ENCODE measurements at places on chromosomes 6 and 20.

GRCh38 chr6:51608932-51609331, 478.5 kb downstream of the PKHD1 start:
- no peak for DNase-seq

- DNase-seq = no peak
Observed at GRCh38 chr20:37980383-37980782, 52.9 kb downstream of the TTI1 start.

- no peak for DNase-seq
Observed at GRCh38 chr20:25274891-25275812, 27.3 kb downstream of the PYGB start.

DNA sequence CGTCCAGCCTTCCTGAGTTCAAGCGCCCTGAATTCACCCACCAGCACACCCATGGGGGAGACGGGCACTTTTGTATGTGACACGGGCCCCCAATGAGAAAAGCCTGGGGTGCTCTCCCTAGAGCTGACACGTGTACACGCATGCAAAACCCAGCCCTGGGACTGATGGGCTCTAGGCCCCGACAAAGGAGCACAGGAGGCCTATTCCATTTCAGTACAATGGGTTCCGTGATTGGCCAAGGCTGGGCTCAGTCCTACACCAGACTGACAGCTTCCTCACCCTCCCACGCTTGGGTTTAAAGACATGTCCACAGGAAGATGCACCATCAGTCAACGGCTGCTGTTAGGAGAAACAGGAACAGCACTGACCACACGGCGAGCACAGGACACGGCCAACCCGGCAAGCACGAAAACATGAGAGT, 8.8 kb downstream of the ZBTB46 start:
- DNase-seq = no peak

DNA sequence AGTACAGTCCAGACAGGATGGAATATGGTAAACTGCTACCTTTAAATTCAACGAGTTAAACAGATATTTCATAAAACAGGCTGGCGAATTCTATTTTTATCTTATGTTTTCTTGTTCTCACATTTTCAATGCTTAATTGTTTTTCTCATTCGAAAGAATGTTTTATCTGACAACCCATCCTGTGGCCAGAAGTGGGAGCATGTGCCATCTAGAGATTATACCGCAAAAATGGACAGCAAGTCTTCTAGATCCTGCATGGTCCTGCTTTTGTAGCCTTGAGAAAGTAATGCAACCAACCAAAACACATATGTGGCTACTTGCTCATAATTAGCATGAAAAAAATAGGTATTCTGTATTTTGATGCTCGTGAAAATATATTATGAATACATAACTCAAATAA, 30.7 kb downstream of the TUBB2B start:
- no peak for DNase-seq

DNA sequence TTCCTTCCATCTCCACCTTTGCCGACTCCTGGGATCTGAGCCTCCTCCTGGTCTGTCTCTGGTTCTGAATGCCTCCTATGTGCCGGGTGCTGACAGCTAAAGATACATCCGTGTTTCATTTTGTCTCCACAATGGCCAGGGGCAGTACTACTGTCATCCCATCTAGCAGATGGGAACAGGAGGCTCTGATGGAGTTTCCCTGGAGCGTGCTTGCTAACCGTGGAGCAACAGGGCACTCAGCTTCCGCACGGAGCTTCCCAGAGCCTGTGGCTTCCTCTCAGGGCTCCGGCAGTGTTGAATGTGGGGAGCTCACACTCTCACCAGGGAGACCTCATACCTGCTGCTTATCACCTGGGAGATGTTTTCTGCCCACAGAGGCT, 11.9 kb upstream of the NPBWR2 start:
- no peak for DNase-seq

DNA sequence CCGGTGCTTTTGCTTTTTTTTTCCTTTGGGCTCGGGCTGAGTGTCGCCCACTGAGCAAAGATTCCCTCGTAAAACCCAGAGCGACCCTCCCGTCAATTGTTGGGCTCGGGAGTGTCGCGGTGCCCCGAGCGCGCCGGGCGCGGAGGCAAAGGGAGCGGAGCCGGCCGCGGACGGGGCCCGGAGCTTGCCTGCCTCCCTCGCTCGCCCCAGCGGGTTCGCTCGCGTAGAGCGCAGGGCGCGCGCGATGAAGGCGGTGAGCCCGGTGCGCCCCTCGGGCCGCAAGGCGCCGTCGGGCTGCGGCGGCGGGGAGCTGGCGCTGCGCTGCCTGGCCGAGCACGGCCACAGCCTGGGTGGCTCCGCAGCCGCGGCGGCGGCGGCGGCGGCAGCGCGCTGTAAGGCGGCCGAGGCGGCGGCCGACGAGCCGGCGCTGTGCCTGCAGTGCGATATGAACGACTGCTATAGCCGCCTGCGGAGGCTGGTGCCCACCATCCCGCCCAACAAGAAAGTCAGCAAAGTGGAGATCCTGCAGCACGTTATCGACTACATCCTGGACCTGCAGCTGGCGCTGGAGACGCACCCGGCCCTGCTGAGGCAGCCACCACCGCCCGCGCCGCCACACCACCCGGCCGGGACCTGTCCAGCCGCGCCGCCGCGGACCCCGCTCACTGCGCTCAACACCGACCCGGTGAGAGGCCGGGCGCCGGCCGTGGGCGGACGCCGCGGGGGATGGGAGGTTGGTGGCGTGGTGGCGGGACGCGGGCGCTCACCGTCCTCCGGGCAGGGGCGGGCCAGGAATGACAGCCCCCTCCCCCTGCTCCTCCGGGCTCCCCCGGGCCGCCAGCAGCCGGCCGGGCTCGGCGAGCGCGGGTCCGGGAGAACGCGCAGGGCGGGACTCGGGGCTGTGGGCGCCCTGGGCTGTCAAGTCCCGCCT, 606 bp downstream of the ID4 start:
- no peak for DNase-seq

- no peak for DNase-seq
Observed at GRCh38 chr6:140182821-140183220, 808.4 kb upstream of the CITED2 start.

DNA sequence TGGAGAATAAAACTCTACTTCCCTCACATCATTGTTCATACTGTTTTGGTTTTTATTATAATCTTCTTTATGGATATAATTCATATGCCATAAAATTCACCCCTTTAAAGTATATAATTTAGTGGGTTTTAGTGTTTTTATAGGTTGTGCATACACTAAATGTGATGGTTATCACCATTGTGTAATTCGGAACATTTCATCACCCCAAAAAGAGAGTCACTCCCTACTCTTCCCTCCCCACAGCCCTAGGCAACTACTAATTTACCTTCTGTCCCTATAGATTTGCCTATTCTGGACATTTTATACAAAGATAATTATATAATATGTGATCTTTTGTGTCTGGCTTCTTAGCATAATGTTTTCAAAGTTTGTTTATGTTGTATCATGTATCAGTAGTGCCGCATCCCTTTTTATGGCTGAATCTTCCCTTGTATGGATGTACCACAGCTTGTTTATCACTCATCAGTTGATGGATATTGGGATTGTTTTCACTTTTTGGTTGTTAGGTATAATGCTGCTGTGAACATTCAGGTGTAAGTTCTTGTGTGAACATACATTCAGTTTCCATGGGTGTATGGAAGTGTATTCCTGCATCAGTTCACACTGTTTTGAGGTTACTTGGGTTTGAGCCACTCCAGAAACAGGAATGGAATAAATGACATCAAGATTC, 4.2 kb downstream of the TM9SF4 start:
- DNase-seq = no peak

DNA sequence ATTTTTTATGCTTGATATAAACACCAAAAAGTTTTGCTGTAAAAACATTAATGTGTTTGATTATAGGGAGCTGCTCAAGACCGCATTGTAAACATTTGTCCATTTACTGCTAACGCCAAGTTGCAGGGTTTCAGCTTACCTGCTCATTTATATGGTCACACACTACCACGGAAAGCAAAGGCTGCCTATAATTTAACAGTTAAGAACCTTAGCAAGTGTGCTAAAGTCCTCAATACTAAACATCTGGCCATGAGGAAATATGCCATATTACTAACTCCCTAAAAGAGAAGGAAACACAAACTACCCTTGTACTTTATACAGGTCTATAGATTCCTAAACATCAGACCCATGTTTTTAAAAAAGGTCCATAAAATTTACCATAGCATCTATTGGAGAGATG, 129.5 kb downstream of the ASCC3 start:
- no peak for DNase-seq

DNA sequence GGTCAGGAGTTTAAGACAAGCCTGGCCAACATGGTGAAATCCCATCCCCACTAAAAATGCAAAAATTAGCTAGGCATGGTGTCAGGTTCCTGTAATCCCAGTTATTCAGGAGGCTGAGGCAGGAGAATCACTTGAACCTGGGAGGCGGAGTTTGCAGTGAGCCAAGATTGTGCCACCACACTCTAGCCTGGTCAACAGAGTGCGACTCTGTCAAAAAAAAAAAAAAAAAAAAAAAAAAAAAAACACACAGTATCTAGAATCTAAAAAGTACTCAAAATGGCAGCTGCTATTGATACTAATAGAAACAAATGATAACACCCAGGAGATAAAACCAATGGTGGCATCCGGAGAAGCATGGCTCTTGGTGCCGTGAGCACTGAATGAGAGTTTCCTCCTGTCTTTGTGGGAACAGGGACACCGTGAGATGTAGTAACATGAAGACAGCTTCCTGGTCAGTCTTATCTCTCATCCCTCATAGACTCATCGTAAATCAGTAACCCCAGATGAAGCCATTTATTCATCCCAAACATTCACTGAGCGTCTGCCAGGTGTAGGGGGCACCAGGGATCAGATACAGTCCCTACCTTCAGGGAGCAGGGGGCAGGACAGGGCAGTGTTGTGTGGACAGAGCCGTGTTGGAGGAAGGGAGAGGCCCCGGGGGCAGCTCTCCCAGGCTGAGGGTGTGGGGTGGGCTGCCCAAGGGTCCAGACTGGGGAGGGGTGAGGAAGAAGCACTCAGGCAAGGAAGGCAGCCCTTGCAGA, 66.1 kb downstream of the SYNJ2 start:
- DNase-seq = no peak

DNA sequence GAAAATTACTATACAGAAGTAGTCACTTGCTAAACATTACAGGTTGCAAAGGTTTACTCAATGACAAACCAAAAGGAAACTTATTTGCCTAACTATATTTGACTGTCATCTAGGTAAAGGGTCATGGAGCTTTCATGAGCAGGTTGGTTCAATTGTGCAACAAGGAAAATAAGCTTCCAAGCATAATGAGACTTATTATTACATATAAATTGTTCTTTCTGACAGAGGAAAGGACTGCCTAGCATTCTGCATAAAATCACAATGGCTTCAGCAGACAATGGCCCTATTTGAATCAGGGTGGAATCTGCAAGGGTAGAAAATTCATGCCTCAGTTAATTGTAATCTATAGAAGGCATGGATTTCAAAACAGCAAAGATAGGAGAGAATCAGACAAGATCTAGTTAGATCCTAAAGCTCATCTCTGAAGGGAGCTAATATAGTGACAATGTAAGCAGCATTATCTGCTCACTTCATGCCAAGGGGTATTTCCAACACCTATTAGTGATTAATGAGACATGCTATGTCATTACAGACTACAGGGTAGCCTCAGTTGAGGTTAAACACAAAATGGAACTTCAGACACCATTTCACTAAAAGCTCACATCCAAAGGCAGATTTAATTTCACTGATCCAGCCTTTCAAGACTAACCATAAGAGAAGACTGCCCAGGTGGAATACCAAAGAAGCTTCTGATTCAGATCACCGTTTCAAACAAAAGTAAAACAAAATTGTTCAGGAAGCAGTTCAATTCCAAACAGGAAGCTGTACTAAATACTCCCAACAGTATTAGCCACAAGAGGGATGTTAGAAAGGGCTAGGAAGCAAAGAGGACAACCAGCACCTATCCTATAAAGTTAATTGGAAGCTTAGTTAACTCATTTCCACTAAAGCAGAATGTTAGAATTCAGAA, 8.5 kb downstream of the STAU1 start:
- DNase-seq = no peak

GRCh38 chr20:14566505-14566904, 229.1 kb upstream of the FLRT3 start:
- no peak for DNase-seq

GRCh38 chr6:167526465-167527368, 201.8 kb downstream of the TTLL2 start:
- DNase-seq = no peak

GRCh38 chr20:41003143-41003935, 25.3 kb upstream of the TOP1 start:
- DNase-seq = peak; percentile 69

DNA sequence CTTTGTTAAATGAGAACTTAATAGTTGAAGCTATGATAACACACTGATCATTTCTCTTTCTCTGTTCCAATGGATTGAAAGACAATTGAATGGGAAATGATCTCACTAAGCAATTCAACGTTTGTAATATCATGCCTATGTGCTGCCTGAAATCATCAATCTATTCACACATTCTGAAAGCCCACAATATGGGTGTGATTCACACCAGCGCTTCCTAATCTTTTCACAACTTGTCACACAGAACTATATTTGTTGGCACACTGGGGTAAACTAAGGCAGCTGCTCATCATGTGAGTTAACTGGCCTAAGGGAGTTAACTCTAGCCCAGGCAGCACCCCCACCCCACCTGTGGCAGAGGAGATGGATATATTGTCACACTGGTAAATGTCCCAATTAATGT, 37.1 kb upstream of the UTRN start:
- DNase-seq = no peak

DNA sequence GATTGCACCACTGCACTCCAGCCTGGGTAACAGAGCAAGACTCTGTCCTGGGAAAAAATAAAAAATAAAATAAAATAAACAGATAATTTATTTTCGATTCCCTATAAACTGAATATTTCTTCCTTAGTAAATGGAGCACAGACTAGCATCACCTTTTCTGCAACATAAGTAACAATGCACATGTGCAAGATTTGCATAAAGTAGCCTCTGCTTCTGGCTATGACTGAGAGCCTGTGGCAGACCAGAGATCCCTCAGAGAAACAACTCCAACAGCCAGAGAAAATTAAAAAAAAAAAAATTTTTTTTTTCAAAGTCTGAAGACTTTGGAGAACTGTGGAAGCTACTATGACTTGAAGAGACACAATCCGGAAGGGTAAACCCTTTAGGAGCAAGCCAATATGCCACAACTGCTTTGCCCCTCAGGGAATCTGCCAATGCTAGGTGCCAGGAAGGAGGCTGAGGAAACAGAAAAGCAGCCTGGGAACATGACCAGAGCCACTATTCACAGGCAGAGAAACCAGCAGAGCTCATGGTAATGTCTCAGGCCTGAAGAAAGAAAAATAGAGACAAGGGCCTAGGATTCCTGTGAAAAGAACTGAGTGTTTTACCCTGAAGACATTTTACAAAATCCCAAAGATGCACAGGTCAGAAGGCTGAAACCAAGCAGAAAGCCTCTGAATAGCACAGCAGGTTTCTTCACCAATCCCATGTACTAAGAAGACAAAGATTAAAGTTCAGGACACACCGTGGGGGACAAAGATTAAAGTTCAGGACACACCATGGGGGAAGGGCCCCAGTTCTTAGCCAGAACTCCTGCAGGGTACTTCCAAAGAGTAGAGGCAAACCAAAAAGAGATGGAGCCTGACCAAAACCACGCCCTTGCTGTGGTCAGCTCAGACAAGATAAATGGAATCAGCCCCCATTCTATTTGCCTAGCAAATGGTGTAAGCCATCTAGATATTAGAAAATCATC, 25.8 kb downstream of the B4GALT5 start:
- DNase-seq = no peak
